ENCODE measurements at places on chromosomes 4 and X. TPM values are rescaled to one million over a fixed set of nuclear protein-coding genes. Genes with fewer than 3 reads are reported as not detected.

DNA sequence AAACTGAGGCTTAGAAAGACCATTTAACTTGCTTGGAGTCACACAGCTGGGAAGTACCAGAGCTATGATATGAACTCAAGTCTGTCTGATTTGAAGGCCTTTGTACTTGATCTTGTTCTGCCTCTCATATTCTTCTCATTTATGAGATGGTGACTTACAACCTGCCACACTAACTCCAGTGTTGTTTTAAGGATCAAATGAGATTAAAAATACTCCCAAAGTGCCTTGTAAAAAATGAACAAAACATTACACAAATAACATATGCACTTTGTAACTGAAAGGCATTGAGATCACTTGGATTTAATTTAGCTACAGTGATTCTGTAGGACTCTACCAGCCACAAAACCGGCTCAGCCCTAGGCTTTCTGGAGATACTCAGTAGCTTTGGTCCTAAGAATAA is 15.6 kb upstream of the MAP7D3 start:
- no peaks in the 10 kb centered on the region for H3K4me1 ChIP-seq
- DNase-seq, result no peak
- H3K36me3 ChIP-seq, result no peaks in the 10 kb centered on the region
- no peaks in the 10 kb centered on the region for H3K27me3 ChIP-seq

The DGAT2L6 gene
- total RNA-seq, result not detected

The FAM9B gene
- total RNA-seq, result 0.37 TPM

- no peaks in the 10 kb centered on the region for H3K36me3 ChIP-seq
- no peak for DNase-seq
- no peak overlapping the region for H3K4me3 ChIP-seq
These were observed 254.4 kb upstream of the FAT4 start for GRCh38 chr4:125060376-125060775.

DNA sequence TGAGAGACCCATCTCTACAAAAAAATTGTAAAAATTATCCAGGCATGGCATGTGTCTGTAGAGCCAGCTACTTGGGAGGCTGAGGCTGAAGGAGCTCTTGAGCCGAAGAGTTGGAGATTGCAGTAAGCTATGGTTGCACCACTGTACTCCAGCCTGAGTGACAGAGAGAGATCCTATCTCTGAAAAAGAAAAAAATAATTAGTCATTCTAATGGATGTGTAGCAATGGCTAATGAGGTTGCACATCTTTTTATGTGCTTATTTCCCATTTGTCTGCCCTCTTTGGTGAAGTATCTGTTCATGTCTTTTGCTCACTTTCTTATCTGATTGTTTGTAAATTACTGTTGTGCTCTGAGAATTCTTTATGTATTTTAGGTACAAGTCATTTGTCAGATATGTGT is 19.0 kb upstream of the MAML3 start:
- no peak for DNase-seq
- no peaks in the 10 kb centered on the region for H3K4me1 ChIP-seq

The CENPVL1 gene
- not detected for total RNA-seq

DNA sequence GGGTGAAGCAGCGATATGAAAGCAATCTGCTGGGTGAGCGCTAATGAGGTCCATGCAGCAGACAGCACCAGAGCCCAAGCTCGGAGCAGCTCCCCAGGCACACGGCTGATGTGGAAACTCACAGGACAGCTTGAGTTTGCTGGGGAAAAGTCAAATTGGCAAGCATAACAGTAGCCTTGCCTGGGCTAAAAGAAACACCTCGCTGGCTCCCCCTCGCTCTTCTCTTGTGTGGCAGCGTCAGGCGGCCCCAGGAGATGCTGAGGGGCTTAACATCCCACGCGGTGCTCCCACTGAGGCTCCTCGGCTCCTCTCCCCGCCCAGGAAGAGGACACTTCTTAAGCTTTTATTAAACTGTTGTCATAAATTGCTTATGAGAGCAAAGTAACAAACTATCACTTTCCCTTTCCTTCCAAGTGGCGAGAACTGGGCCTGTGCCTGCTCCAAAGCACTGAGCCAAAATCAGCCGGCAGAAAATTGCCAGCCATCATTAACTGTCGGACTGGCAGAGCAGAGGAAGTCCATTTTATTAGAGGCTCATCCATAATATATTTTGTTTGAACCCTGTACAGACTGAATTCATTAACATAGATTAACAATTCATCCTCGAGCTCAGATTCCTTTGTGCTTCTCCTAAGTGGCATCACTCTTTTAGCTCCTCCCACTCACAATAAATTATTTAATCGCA is 111.4 kb downstream of the TSPAN5 start:
- H3K36me3 ChIP-seq, result no peaks in the 10 kb centered on the region
- peak overlapping the region; percentile 37 for H3K4me3 ChIP-seq
- H3K27ac ChIP-seq, result no peak overlapping the region
- DNase-seq, result peak; percentile 29

DNA sequence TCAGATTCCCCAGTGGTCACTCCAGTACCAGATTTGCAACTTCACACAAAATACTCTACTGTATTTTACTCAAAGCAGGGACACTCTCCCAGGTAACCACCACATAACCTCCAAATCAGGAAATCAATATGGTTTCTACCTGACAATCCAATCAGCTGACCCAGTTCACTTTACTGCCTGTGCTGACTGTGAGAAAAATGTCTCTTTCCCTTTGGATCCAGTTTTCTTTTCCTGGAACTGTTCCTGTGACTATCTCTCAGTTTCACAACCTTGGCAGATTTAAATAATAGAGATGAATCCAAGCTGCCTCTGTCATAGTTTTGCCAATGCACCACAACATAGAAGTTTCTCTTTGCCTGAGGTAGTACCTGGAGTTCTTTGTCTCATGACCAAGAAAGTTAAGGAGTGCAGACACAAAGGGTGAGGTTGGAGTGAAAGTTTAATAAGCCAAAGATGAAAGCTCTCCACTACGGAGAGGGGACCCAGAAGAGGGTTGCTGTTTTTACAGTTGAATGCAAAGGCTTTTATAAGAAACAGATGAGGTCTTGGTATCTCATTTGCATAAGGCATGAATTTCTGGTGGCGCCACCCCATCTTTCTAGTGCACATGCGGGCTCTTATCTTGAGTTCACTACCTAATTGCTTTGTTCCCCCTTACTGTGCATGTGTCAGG is 29.7 kb upstream of the IL9R start:
- no peak overlapping the region for H3K4me3 ChIP-seq
- no peak overlapping the region for H3K27ac ChIP-seq
- H3K27me3 ChIP-seq, result no peaks in the 10 kb centered on the region
- no peak for DNase-seq
- no peaks in the 10 kb centered on the region for H3K4me1 ChIP-seq
- no peaks in the 10 kb centered on the region for H3K36me3 ChIP-seq

The PITX2 gene
- not detected for total RNA-seq

DNA sequence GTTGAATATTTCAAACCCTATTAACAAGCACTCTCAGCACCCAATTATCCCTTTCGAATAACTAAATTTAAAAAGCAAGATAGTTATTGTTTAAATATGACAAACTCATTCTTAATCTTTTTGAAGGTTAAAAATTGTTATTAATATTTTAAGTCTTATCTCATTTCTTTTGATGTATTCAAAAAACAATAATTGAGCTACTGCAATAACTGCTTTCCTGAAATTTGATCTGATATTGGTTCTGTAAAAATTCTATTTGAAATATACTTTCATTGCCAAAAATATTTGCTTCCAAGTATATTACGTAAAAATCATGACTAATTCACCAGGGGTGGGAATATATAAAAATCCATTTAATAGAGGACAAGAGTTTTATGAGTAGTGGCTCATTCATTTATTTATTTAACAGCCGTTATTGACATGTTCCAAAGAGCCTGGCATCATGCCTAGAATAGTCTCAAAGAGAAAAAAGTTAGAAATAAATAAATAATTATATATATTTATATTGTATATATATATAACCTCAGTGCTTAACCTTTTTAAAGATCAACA is 34.4 kb downstream of the GLRA3 start:
- no peak for DNase-seq
- no peak overlapping the region for H3K4me3 ChIP-seq
- H3K27me3 ChIP-seq, result no peaks in the 10 kb centered on the region
- no peaks in the 10 kb centered on the region for H3K36me3 ChIP-seq

The HSFX2 gene
- 0.24 TPM for total RNA-seq

GRCh38 chrX:142186103-142186502 is 19.0 kb downstream of the MAGEC2 start:
- H3K27me3 ChIP-seq, result no peaks in the 10 kb centered on the region
- H3K4me3 ChIP-seq, result no peak overlapping the region
- DNase-seq, result no peak
- H3K27ac ChIP-seq, result no peak overlapping the region
- no peaks in the 10 kb centered on the region for H3K4me1 ChIP-seq

- H3K4me1 ChIP-seq, result peaks cover 6% of the 10 kb centered on the region
- no peak for DNase-seq
- H3K4me3 ChIP-seq, result no peak within 1 kb of the TSS
- no peaks in the 10 kb centered on the region for H3K27me3 ChIP-seq
- no peak within 1 kb of the TSS for H3K27ac ChIP-seq
These were observed at the start of gene CXorf65 for GRCh38 chrX:71106427-71106826. Gene CXorf65, minus strand, starts transcription at chrX:71106740. Its CDS starts 184 bp downstream, at chrX:71106556.

DNA sequence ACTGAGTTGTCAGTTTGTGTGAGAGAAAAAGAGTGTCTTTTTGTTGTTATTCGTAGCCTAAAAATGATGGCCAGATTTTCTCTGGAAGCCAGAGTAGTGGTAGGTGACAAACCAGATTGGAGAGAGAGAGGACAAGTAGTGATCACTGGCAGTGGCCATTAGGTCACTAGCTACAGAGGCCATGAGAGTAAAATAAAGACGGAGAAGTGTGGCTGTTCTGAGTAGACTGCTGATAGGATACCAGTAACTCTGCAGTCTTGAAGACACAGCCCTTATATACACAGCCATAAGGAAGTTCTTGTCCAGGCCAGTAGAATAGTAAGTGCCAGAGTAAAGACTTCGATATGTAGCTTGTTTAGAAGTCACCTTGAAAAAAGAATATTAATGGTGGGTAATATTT is 7.7 kb downstream of the SLC30A9 start:
- no peak overlapping the region for H3K27ac ChIP-seq
- no peaks in the 10 kb centered on the region for H3K36me3 ChIP-seq
- DNase-seq, result no peak
- no peak overlapping the region for H3K4me3 ChIP-seq
- H3K4me1 ChIP-seq, result no peaks in the 10 kb centered on the region

The TIMM8A gene
- total RNA-seq, result 3.6 TPM

DNA sequence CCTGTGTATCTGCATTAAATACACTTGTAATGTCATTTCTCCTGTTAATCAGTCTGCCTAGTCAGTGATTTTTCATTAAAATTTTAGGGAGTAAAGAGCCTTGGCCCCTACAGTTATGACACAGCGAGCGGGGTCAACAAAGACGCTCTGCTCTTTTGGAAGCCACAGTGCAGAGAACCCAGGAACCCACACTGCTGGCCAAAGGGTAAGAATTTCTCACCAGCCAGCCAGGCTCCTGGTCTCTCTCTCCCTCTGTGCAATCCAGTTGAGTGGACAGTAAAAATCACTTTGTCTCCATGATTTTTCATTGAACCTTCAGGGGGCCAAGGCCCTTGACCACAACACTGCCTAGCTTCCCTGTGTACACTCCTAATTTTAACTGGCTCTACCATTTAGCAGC is 52.8 kb downstream of the NLGN4X start:
- no peaks in the 10 kb centered on the region for H3K4me1 ChIP-seq
- H3K36me3 ChIP-seq, result no peaks in the 10 kb centered on the region
- DNase-seq, result no peak
- H3K27me3 ChIP-seq, result no peaks in the 10 kb centered on the region
- no peak overlapping the region for H3K4me3 ChIP-seq

DNA sequence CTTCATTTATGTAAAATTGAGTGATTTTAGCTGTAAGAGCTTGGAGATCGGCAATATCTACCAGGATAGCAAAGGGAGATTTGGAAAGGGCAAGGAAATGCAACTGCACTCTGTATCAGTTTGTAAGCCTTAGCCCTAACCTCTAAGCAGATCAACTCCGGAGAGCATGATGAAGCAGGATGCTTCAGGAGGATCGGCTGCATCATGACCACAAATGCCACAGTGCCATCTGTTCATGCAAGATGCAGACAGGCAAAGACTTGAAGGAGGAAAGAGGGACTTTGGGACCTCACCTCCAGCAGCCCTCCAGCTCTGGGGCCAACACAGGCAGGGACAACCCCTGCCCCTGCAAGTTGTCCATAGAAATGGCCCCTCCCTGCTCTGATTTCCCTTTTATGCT is 377.6 kb upstream of the GATB start:
- H3K27ac ChIP-seq, result no peak overlapping the region
- no peaks in the 10 kb centered on the region for H3K4me1 ChIP-seq
- H3K27me3 ChIP-seq, result no peaks in the 10 kb centered on the region
- no peak for DNase-seq

GRCh38 chr4:187996502-187997177 is 1.1 kb downstream of the ZFP42 start:
- no peaks in the 10 kb centered on the region for H3K4me1 ChIP-seq
- no peak overlapping the region for H3K4me3 ChIP-seq
- H3K27me3 ChIP-seq, result no peaks in the 10 kb centered on the region
- H3K27ac ChIP-seq, result no peak overlapping the region
- no peak for DNase-seq
- no peaks in the 10 kb centered on the region for H3K36me3 ChIP-seq

DNA sequence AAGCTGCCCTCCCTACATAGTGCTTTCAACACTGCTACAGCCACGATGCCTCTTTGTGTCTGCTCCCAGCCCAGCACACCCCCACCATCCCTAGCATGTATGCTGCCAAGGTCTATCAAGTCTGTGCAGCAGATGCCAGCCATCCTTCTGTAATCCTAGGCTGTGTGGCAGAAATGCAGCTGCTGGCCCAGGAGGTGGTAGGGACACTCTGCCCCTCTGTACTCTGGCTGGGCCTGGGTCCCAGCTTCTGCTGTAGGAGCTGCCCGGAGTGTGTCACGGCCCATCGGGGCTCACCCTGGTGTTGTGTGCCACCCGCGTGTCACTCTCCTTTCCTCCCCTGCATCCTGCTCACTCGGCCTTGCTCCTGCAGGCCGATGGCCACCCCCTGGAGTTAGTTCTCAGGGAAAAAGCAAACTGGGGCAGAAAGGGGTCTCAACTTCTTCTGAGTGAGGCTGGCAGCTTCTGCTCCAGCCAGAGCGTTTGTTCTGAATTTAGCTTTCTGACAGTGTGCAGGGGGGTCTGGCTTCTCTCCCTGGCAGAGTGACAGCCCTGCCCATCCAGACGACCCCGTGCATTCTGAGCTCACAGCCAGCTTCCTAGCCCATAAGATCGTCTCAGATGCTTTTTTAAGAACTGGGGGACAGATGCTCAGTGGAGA is 22.7 kb downstream of the PSAPL1 start:
- no peak overlapping the region for H3K27ac ChIP-seq
- H3K27me3 ChIP-seq, result no peaks in the 10 kb centered on the region
- no peaks in the 10 kb centered on the region for H3K36me3 ChIP-seq
- no peak for DNase-seq
- H3K4me3 ChIP-seq, result no peak overlapping the region

GRCh38 chr4:183303301-183303700 is 16.8 kb downstream of the CLDN22 start:
- H3K27me3 ChIP-seq, result no peaks in the 10 kb centered on the region
- no peak overlapping the region for H3K27ac ChIP-seq
- no peaks in the 10 kb centered on the region for H3K4me1 ChIP-seq
- no peak for DNase-seq
- no peak overlapping the region for H3K4me3 ChIP-seq

GRCh38 chr4:40241026-40241425 is 44.2 kb downstream of the RHOH start:
- no peak overlapping the region for H3K4me3 ChIP-seq
- peaks cover 4% of the 10 kb centered on the region for H3K4me1 ChIP-seq
- no peak for DNase-seq
- H3K36me3 ChIP-seq, result no peaks in the 10 kb centered on the region
- H3K27ac ChIP-seq, result no peak overlapping the region

GRCh38 chrX:43745938-43746721 is 90.0 kb downstream of the MAOA start:
- H3K27me3 ChIP-seq, result no peaks in the 10 kb centered on the region
- peaks cover 14% of the 10 kb centered on the region for H3K4me1 ChIP-seq
- peak overlapping the region; percentile 44 for H3K27ac ChIP-seq
- no peak overlapping the region for H3K4me3 ChIP-seq
